Stimulated activated CD4-positive, alpha-beta T cell treated with anti-CD3 and anti-CD28 coated beads, Interleukin-2, amount 100 ng/mL, for 4 hours (primary cell): ENCODE measurements at places on chromosomes 11 and 22.

- DNase-seq: no peak
Observed at GRCh38 chr22:17397756-17398547, 28.7 kb downstream of the CECR2 start.

GRCh38 chr11:36008584-36008983 is 64.7 kb downstream of the LDLRAD3 start:
- DNase-seq: no peak

GRCh38 chr11:93659196-93659595 is 2.3 kb upstream of the CEP295 start:
- no peak for DNase-seq

DNA sequence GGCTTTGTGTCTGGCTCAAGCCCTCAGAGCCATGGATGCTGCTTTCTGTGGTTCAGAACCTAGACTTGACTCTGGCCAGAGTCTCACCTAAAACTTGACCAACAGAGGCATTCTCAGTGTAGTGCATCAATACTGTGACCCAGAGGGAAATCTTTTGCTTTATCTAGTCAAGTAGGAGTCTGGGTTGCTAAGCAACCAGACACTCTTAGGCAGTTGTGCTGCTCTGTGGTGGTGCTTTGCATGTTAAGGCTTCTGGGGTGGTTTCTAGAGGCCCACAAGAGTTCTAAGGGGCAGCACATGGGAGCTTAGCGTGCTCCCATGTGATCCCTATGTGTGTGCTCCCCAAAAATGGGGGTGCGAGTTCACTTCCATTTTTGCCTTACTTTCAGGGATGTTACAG is 224.6 kb upstream of the PLET1 start:
- DNase-seq: no peak
